ENCODE measurements at places on chromosomes 7 and 10.
A peak's percentile ranks its signal among the peaks of the same experiment; 100 is the strongest.

- peak; percentile 73 for DNase-seq
Measured at GRCh38 chr7:158778471-158778870, 50.8 kb downstream of the ESYT2 start.

DNA sequence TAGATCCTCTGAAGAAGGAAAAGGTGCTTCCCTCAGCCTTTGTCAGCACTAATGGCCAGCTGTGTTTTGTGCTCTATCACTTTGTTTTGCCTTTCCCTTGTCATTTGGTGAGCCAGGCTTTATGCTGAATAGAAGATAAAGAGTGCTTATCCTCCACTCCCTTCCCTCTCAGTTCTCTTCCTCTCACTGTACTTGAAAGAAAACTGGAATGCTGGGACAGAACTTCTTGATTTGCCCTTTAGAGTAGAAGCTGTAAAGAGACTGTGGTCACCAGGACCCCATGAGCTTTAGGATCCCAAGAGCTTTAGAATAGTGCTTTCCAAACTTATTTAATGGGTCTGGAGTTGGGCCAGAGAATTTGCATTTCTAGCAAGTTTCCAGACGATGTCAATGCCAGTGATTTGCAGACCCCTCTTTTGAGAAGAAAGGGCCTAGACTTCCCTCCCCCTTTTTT lies 81.4 kb downstream of the LRRC4 start:
- no peak for DNase-seq

- DNase-seq: peak; percentile 65
Measured at GRCh38 chr10:27865221-27865635, 119.6 kb upstream of the MKX start.

- DNase-seq: no peak
Measured at GRCh38 chr10:70198696-70199466, 28.6 kb upstream of the SAR1A start.

DNA sequence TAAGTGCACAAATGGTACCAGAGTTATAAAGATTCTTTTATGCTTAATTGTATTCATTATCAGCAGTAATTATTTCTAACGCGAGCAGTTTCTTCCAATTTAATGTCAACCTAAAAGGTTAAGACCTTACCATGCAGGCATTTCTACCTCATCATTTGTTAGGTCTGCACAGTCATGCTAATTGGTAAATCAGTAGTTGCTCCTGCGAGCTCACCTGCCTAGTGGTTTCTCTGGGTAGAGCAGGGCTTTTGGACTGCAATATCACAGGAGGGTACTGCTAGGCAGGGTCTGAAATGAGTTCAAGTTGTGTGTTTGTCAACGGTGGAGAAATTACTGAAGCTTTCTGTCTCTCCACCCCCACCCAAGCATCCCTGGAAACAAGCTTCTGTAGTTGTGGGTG lies 558.5 kb upstream of the MGMT start:
- DNase-seq: no peak

DNA sequence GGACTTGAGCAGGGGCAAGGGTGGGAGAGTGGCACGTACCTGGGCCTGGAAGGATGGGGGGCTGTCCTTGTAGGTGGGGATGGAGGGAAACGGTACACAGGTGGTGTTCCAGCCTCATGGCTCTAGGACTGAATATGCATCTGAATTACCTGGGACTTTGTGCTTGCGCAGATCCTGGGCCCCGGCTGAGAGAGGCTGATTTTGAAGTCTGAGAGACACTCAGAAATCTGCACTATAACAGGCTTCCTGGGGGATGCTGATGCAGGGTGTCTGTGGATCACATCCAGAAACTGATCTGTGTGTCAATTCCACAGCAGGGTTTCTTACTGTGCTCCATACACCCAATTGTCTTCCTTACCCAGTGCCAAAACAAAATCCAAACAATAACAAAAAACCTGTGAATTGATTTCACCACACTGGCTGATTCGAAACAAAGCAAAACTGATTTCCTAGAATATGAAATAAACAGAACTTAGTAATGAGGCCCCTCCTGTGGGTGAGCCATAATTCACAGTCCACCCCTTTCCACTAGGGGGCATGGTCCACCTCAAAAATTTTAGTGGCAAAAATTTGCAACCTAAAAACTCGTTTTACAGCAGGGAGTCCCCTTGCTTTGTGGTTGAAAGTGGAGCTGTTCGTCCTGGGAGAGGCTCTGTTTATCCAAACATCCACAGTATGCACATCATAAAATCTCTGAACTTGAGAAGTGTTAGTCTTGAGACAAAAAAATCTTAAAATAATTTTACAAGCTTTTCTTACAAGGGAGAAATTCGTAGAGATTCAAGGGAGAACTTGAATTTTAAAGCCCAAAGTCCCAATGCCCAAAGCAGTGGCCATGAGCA lies 32.0 kb upstream of the PLEKHA1 start:
- peak; percentile 81 for DNase-seq

- DNase-seq: no peak
Measured at GRCh38 chr7:142637240-142637639, 112.0 kb upstream of the PRSS1 start.

DNA sequence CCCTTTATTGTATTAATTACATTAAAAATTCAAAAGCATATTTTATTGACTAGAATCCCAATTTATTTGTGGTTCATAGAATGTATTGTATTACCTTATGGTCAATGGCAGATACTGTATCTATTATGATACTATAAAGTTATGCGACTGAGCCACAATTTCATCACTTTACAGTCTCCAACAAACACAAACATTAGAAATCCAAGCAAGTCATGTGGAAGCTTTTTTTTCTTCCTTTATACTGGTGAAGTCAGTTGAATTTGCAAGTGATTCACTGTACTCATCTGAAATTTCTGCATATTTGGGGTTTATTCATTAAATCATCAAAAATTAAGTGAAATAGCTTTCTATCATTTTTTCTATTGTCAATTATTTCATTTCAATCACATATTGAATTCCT lies 54.3 kb downstream of the BMPER start:
- no peak for DNase-seq

GRCh38 chr7:47255441-47255840 lies 326.5 kb downstream of the TNS3 start:
- no peak for DNase-seq

DNA sequence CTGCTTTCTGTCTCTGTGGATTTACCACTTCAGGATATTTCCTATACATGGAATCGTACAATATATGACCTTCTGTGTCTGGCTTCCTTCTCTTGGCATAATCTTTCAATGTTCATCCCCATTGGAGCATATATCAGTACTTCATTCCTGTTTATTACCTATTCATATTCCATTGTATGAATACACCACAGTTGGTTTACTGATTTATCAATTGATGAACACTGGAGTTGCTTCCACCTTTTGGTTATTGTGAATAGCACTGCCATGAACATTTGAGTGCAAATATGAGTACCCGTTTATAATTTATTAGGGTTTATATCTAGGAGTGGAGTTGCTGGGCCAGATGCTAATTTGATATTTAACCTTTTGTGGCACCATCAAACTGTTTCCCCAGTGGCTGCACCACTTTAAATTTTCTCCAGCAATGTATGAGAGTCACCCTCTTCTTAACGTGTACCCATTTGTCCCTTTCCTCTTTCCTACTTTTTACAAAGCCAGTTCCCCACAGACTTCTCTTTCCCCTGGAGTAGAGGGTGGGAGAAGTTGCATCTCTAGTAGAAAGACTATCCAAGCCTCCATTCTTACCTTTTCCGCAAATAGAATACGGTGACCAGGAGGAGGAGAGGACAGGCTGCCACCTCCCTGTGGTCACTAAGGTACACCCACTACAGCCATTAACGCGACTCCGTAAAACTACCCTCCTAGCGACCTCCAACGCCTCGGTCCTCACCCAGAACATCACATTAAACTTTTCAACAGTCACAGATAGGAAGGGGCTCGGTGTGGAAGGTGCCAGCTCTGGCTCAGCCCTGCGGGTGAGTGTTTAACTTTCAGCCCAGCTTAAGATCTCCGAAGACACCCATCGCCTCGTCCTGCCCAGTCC lies 25.6 kb downstream of the SCD start:
- no peak for DNase-seq

DNA sequence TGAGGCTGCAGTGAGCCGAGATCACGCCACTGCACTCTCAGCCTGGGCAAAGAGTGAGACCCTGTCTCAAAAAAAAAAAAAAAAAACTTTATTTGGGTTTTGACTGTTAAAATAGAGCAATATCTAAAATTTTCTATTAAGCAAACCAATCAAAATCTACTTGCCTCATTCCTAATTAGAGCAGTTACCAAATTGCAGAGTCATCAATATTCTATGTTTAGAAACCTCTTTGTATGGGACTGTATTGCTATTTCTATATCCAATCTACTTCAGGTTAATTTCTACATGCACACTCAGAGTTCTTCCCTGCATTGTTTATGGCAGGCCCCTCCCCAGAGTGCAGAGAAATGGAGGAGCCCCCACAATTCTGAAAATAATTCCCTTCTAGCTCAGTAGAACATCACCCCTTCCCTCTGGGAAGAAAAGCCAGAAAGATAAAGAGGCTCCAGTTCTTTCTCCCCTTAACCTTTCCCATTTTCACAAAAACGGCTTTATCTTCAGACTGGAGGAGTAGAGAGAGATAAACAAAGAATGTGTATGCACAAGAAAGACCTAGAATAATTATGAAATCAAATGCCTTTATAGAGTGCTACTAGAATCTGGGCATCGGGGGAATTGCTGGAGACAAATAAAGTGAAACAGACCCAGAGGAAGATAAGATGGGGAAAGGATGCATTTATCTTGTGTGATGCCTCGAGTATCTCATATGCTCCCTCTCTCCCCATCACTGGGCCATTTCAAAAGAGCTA lies 17.9 kb downstream of the SCRN1 start:
- no peak for DNase-seq

GRCh38 chr7:133971625-133972024 lies 155.5 kb upstream of the LRGUK start:
- DNase-seq: no peak

DNA sequence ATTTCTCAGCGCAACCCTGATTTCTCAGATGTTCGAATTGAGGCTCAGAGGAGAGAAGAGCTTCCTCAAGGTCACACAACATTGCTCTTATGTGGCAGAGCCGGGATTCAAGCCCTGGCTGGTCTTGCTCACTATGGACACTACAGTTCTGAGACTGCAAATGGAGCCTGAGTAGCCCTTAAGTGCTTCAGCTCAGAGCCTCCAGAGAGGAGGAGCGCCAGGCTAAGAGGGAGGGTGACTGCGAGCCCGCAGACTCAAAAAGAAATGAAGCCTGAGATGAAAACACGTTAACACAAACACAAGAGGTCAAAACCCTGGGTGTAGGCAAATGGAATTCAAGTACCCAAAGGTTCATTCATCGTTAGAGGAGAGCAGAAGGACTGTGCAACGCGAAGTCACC lies 13.9 kb downstream of the ARHGAP22 start:
- DNase-seq: no peak

- DNase-seq: no peak
Measured at GRCh38 chr10:95265572-95265971, 25.2 kb downstream of the PDLIM1 start.

GRCh38 chr7:31120800-31121513 lies 68.8 kb downstream of the ADCYAP1R1 start:
- peak; percentile 7 for DNase-seq

DNA sequence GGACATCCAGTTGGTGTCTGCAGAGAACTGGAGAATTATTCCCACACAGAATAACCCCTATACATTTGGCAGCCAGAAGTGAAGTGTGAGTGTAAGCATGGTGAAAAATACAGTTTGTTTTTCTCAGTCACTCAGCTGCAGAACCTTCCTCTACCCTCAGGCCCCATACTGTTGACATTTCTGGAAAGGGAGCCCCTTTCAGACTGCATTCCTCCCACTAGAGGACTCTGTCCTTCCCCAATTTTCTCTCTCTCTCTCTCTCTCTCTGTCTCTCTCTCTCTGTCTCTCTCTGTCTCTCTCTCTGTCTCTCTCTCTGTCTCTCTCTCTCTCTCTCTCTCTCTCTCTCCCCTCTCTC lies 86.8 kb upstream of the STEAP1B start:
- DNase-seq: peak; percentile 35

DNA sequence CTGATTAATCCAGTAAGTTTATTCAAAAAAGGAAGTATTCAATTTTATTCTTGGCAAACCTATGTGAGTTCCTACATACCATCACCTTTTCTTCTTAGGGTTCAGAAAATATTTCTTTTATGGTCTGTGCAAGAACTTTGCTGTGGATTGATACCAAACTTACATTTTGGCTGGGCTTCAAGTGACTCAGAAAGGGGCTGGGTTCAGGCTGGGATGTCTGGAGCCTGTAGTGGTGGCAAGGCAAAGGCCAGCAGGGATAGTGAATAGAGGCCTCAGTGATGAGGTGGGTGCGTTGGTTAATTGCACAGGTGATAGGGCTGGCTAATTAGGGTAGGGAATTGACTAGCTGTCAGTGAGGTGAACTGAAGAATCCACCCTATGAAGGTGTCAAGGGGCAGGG lies 40.2 kb upstream of the ATXN7L1 start:
- peak; percentile 81 for DNase-seq

DNA sequence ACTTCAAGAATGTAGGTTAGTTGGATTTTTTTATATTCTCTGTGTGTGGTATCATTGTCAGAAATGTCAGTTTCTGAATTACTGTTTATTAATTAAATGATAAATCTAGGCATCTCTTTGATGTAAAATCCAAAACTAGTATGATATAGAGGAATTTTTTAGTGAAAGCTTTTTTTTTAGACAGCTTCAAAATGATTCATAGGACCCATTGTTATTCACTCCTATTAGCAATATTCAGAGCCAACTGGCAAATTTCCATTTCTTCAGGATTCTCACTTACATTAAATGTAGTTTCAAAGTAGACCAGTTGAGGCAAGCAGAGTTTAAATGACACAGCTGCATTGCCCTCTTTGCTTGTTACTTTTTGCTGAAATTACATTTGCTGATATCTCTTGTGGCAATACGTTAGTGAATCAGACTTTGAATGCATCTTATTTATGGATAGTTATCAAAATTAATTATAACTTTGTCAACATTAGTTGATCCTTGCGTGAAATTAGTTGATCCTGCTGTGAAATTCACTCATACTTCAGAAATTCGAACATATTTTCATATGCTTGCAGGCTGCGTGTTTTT lies 20.3 kb downstream of the ZNF277 start:
- DNase-seq: no peak

DNA sequence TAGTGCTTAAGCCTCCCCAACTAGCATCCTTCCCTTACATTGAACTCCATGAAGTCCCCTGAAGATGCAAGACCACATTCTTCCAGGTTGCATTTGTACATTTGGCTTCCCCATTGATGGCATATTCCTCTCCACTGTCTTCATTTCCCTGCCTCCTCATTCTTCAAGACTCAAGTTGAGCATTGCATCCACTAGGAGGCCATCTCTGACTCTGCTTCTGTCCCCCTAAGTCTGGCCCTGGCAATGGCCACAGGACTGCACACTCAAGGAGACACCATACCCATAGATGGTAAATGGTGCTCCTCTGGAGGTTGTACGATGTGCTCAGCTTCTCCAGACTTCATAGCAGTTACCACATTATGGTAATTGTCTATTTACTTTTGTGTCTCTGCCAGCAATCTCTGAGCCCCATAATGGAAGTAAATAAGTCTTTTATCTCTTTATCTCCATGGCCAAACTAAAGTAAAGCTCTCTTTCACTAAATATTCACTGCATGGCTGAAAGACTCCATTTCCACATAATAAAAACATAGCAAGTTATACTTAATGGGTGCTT lies 112.6 kb downstream of the PTPRZ1 start:
- no peak for DNase-seq

- DNase-seq: no peak
Measured at GRCh38 chr7:29135846-29136245, 10.5 kb downstream of the CPVL start.

All from AG20443 (cell line).